CD4-positive, alpha-beta memory T cell (primary cell): ENCODE measurements at places on chromosomes 2 and 18. TPM values are rescaled to one million over a fixed set of nuclear protein-coding genes. Genes with fewer than 3 reads are reported as not detected.

FKBP1B gene
- total RNA-seq, result 0.58 TPM

DNER gene
- not detected for total RNA-seq

CELF4 gene
- total RNA-seq, result not detected

- no peak for DNase-seq
Observed at GRCh38 chr2:76721226-76721625, 801.0 kb downstream of the LRRTM4 start.

GRCh38 chr2:164458792-164459191, 162.5 kb downstream of the GRB14 start:
- DNase-seq, result no peak

GRCh38 chr2:215190588-215190987, 52.2 kb upstream of the ABCA12 start:
- no peak for DNase-seq

GRCh38 chr18:51522821-51523220, 325.3 kb upstream of the MEX3C start:
- no peak for DNase-seq
